NCI-H460 (cell line): ENCODE measurements at places on chromosomes 4 and X.
A peak's percentile ranks its signal among the peaks of the same experiment; 100 is the strongest.

DNA sequence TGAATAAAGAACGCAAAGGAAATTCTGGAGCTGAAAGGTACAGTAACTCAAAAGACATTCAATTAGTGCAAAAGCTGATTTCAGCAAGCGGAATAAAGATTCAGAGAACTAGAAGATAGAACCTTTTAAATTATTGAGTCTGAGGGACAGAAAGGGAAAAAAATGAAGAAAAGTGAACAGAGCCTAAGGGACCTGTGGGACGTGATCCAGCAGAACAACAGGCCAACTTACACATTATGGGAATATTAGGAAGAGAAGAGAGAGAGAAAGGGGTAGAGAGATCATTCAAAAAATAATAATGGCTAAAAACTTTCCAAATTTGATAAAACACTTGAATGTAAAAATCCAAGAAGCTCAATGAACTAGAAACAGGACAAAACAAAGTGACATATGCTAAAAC, 17.5 kb upstream of the GPRASP2 start:
- DNase-seq = no peak

GRCh38 chrX:38868941-38869401, 67.7 kb downstream of the MID1IP1 start:
- no peak for DNase-seq

DNA sequence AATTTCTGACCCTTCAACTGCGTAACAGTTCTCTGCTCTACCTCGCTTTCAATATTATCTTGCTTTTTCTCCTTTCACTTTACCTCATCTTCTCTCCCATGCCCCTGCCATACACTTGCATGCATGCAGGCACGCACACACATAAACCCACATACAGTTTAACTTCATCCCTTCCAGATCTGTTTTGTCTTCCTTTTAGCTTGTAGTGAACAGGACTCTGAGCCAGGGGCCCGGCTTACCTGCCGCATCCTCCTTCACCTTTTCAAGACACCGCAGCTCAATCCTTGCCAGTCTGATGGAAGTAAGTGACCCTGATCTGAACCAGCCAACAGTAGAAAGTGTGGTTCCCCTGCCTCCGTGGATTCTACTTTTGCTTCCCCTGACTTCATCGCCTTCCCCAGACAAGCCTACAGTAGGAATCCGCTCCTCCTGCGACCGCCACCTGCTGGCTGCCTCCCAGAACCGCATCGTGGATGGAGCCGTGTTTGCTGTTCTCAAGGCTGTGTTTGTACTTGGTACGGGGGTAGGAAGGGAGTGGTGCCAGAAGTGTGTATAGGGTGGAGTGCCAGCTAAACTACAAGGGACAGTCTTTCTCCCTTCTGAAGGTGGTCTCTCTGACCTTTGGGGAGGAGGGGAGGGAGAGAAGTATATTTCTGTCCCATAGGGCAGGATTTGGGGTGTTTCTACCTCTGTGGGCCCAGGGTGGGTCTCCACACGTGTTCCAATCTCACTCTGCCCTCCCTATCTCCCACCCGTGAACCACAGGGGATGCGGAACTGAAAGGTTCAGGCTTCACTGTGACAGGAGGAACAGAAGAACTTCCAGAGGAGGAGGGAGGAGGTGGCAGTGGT, 10.7 kb downstream of the MED12 start:
- DNase-seq = peak; percentile 44

DNA sequence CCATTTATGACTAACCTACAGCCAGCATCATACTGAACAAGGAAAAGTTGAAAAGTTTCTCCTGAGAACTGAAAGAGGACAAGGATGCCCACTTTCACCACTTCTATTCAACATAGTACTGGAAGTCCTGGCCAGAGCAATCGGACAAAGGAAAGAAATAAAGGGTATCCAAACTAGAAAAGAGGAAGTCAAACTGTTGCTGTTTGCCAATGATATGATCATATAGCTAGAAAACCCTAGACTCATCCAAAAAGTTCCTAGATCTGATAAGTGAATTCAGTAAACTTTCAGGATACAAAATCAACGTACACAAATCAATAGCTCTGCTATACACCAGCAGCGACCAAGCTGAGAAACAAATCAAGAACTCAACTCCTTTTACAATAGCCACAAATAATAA, 64.5 kb downstream of the CENPC start:
- DNase-seq = no peak

DNA sequence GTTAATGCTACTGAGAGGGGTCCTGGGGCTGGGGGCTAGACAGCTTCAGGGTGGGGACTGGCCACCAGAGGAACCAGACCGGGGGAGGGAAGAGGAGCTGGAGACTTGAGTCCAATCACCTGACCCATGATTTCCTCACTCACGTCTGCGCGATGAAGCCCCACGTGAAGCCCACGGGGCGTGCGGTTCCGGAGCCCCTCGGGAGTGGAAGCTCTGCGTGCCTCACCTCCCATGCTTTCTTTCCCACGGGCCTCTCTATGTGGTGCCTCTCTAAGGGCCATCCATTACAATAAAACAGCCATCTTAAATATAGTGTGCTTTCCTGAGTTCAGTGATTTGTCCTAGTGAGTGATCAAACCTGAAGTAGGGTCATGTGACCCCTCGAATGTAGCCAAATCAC, 119.9 kb downstream of the ENPP6 start:
- no peak for DNase-seq

- no peak for DNase-seq
Measured at GRCh38 chr4:84530871-84531270, 31.8 kb upstream of the NKX6-1 start.
